ENCODE measurements at places on chromosomes 13 and 19.

- DNase-seq = no peak
Observed at GRCh38 chr13:111531505-111531904, 211.1 kb downstream of the TEX29 start.

GRCh38 chr13:97030705-97031452 is 36.6 kb upstream of the OXGR1 start:
- DNase-seq = no peak

DNA sequence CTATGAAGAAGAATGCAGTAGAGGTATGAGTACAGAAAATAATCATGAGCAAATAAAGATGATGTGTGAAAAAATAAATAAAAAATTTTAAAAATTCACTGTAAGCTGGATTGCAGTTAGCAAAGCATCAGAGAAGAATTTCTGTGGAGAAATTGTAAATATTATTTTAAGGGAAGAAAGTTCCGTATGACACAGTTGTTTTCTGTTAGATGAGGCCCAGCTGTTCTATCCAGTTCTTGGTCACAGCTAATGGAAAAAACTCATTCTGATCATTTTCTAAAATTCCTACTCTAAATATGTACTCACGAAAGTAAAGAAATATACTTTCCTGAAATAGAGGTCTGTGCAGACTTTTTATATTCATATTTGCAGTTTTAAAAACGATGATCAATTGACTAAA is 578.8 kb downstream of the DCT start:
- no peak for DNase-seq

GRCh38 chr13:73819711-73820110 is 314.5 kb downstream of the KLF12 start:
- DNase-seq = no peak

DNA sequence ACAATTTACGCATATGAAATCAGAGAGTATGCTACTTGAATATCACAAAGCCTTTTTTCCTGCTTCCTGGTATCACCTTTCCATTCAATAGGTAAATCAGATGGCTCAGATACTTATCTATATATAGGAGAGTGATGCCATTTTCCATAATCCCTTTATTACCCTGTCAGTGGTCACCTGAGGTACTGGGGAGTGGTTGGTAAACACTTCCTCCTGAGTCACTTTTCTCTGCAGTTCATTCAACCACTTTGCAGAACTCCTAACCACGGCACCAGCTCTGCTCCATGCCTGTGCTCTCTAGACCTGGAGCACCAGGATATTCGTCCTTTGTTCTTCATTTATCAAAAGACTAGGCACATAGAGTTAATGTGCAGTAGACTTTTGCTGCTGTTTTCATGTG is 748.5 kb upstream of the KLHL1 start:
- DNase-seq = no peak

DNA sequence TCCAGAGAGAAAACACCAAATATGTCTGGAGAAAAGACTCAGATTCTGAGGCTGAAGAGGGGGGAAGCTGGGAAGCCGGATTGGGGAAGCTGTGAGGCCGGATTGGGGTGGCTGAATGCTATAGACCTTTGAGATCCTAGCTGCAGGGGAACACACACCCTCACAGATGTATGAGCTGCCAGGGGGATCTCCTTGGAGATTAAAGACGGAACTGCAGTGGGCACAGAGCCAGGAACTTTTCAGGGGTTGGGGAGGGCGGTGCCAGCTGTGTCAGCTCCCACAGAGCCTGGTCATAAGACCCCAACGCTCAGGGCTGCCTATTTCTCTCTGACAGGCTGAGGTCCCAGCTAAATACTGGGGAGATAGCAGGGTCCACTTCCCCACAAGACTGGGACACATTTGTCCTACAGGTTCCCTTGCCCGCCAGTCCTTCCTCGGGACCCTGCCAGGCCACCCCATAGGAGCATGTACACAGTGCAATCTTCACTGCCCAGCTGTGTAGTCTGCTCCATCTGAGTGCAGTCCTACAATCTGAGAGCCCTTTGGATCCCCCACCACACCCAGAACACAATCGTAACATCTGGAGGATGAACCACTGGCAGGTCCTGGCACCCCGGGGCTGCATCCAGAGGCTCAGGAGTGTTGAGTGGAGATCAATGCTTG is 1893.9 kb downstream of the PCDH9 start:
- DNase-seq = no peak

- DNase-seq = no peak
Observed at GRCh38 chr13:43159026-43159461, 135.7 kb downstream of the DNAJC15 start.

- DNase-seq = no peak
Observed at GRCh38 chr13:91135376-91135775, 212.1 kb upstream of the MIR17HG start.

DNA sequence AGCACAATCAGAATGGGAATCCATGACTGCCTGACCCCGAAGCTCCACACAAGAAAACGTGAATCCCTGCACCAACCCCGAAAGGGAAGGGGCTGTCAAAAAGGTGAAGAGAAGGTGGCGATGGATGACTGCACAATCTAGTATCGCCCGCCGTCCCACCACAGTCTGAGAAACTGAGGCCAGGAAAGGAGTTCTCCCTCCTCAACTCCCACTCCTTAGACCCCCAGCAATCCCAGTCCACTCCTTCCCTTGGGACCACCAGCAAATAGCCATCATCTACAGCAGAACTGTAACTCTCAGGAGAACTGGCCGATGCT is 451 bp downstream of the NOSIP start:
- no peak for DNase-seq

GRCh38 chr19:12293777-12294248 is 870 bp downstream of the ZNF44 start:
- DNase-seq = peak; percentile 59
